ENCODE measurements at places on chromosomes 16 and 17.
A peak's percentile ranks its signal among the peaks of the same experiment; 100 is the strongest.

DNA sequence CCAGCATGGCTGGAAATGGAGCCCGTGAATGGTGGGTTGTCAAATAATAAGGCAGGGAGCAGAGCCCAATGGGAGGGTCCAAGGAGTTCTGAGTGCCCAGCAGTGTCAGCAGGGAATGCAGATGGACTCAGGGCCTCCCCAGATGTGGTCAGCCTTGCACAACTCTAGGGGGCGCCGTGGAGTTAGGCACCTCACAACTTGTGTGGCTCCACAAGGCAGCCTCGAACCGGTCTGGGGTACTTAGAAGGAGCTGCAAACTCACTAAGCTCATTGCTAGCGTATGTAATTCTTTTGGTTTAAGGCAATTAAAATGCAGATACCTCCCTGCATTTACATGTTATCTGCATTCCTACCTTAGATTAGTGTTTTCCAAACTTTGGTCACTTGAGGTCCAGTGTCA lies 18.1 kb downstream of the IRF8 start:
- DNase-seq: no peak

- DNase-seq: no peak
Observed at GRCh38 chr16:63684149-63685101, 1437.4 kb downstream of the CDH11 start.

DNA sequence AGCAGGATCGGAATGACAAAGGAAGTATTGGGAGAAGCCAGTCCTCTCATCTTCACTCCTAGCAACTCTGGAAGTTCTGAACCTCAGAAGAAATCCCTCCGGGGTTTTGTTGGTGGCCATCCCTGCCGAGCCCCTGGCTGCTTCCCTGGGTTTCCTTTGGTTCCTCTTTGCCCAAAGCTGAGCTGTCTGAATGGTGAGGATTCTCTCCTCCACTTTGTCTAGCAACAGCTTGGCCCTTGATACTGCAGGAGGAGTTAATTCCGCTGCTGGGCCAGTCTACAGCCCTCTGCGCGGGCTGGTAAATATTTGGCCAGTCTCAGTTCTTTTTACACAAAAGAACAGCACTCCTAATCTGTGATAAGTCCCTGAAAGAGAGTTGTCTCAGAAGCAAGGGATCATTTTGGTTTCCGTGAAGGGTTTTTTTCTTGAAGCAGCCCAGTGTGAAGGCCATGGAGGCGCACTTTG lies 170.9 kb downstream of the RAB11FIP4 start:
- no peak for DNase-seq

- no peak for DNase-seq
Observed at GRCh38 chr16:50267151-50267631, 840 bp downstream of the ADCY7 start.

GRCh38 chr17:45852535-45853297 lies 8.0 kb downstream of the SPPL2C start:
- peak; percentile 18 for DNase-seq

GRCh38 chr16:86477642-86478041 lies 32.7 kb upstream of the FOXF1 start:
- DNase-seq: no peak

DNA sequence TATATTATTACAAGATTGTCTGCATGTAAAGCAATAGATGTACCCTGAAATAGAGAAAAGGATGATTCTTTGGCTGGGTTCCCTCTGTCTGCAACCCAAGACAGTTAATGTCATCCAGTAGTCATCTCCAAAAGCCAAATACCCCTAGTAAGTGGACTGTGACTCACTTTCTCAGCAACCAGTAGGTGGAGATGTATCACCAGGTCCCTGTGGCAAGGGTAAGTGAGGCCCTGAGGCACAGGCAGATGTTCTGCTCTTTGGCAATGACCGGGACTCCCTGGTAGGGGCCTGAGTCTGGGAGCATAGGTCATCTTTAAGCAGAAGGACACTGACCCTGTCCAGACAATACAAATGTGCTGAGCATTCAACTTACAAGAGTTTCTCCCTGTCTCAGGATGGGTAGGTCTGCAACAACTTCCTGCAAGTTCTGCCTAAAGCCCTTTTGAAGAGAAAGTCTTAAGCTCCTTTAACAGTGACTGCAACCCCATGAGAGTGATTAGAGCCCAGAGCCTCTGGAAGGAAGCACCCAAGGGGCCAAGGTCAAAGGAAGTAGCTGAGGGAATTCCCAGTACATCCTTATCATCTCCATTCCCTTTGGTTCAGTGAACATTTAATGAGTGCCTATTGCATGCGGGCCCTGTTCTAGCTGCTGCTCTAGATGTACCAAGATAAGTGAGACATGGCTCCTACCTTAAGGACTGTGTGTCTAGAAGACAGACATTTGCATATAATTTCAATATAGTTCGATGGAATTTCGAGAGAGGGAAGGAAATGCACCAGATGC lies 31.9 kb downstream of the PMP22 start:
- no peak for DNase-seq

DNA sequence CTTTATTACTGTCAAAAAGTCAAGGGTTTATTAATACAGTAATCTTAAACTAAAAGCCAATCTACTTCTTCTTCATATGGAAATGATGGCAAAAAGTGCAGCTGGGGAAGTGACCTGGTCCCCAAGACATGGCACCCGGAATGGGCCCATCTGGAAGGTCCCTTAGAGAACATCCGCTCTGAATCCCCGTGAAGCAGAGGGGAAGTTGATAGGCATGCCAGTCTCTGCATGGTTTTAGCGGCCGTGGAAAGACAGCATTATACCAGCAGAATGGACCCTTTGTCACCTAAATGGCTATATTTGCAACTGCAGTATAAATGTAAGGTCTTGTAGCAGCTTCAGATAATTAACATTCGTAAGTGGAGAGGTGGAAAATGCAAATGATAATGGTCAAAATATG lies 32.4 kb downstream of the COTL1 start:
- DNase-seq: no peak

DNA sequence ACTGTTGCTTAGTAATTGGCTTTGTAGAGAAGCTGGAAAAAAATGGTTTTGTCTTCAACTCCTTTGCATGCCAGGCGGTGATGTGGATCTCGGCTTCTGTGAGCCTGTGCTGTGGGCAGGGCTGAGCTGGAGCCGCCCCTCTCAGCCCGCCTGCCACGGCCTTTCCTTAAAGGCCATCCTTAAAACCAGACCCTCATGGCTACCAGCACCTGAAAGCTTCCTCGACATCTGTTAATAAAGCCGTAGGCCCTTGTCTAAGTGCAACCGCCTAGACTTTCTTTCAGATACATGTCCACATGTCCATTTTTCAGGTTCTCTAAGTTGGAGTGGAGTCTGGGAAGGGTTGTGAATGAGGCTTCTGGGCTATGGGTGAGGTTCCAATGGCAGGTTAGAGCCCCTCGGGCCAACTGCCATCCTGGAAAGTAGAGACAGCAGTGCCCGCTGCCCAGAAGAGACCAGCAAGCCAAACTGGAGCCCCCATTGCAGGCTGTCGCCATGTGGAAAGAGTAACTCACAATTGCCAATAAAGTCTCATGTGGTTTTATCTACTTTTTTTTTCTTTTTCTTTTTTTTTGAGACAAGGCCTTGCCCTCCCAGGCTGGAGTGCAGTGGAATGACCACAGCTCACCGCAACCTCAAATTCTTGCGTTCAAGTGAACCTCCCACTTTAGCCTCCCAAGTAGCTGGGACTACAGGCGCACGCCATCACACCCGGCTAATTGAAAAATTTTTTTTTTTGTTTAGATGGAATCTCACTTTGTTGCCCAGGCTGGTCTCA lies 6.2 kb upstream of the TMEM235 start:
- DNase-seq: no peak

- DNase-seq: no peak
Observed at GRCh38 chr16:31453255-31454204, 5.8 kb upstream of the ARMC5 start.

GRCh38 chr17:47700471-47701449 lies 6.8 kb downstream of the TBKBP1 start:
- no peak for DNase-seq

GRCh38 chr17:65551267-65552040 lies 10.0 kb downstream of the AXIN2 start:
- DNase-seq: no peak

DNA sequence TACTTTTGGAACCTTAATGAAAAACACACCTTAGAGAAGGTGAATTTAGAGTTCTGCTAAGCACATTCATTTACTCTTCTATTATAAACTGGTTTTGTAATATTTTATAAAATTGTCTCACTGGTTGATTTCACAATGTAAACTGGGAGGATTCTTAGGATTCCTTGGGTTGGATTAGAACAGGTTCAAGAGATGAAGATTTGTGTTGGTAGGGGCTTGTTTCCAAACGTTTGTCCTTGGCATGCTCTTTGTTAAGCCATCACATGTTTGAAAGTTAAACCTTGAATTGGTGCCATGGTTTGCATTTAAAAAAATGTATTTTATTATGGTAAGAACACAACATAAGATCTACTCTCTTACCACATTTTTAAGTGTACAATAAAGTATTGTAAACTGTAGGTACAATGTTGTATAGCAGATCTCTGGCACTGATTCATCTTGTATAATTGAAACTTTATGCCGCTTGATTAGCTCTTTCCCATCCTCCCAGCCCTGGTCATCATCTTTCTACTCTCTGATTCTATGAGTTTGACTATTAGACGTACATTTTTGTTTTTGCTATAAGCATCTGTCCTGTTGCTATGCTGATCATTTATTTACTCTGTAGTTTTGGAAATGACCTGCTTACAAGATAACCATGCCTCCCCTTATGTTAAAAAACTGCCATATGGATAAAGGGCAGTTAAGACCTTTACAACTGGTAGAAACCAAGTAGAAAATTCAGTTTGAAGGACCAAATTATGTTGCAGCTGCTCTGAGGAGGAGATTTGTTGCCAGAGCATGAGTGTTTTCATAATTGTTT lies 9.6 kb downstream of the FTO start:
- DNase-seq: no peak

DNA sequence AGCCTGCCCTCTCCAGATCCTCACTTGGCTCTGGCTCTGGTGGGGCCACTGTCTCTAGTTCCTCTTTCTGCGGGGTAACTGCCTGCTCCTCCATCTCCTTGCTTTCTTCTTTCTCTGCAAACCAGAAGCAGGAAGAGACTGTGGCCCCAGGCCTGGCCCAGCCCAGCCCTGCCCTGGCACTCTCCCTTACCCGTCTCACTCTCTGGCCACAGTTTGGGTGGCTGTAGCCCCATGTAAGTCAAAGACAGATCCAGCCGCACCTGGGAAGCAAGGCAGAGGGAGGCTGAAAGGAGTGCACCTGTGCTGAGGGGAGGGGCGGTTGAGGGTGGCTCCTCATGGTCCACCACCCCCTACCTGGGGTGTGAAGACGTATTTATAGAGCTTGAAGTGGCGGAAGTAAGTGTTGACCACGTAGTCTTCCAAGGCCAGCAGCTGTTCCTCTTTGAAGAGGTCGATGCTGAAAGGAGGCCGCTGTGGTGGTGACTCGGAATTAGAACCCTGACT lies 2.8 kb downstream of the CFAP119 start:
- no peak for DNase-seq

GRCh38 chr17:14779241-14779640 lies 478.4 kb downstream of the HS3ST3B1 start:
- no peak for DNase-seq

DNA sequence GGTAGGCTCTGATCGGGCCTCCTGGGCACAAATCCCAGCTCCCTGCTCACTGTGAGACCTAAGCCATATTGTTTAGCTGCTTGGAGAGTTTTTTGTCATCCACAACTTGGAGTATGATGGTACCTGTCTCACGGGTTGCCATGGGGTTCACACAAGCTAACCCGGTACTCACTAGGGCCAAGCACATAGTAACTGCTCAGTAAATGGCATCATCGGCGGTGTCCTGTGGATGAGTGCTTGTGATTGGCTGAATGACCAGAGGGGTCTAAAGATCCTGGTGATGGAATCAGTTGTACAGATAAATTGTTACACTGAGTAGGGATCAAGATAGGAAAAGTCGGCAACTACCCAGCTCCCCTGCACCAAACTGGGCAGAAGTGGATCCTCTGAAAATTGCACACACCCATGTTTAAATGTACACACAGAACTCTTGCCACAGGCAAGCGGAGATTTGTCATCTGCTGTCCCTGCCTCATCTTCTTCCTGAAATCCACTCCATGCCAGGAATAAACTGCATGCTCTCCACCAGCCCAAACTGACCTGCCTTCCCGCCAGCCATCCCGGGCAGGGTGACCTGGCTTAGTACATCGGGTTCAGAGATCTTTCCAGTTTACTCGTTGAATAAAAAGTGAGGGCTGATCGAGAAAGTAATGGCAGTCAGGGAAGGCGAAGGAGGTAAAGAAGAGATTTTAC lies 6.5 kb downstream of the MAPT start:
- DNase-seq: no peak

DNA sequence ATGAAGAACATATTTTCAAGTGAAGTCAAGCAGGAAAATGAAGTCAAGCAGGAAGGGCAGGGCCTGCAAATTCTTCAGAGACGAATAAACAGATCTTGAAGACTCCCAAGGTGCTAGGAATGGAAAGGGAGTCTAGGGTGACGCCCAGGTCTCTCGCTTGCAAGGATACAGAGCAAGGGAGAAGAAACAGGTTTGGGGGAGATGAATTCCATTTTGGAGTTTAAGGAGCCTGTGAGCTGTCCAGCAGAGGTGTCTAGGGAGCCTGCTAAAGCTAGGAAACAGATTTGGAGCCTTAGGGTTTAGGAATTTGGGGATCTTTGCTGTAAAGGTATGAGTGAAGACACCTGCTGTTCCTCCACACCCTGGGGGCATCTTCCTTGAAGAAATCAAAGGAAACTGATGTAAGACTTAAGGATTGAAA lies 2.0 kb upstream of the UNKL start:
- no peak for DNase-seq

GRCh38 chr16:49940464-49941224 lies 84.4 kb upstream of the CNEP1R1 start:
- DNase-seq: no peak

- peak; percentile 12 for DNase-seq
Observed at GRCh38 chr17:63954402-63955063, 18.2 kb downstream of the SCN4A start.

GRCh38 chr16:84260766-84261554 lies 21.1 kb upstream of the KCNG4 start:
- no peak for DNase-seq

GRCh38 chr17:12472252-12473173 lies 193.2 kb upstream of the MYOCD start:
- no peak for DNase-seq

GRCh38 chr17:65886315-65887245 lies 305.4 kb downstream of the CEP112 start:
- DNase-seq: no peak
